Naive thymus-derived CD4-positive, alpha-beta T cell (primary cell): ENCODE measurements at places on chromosomes 6 and 20.

- H3K4me1 ChIP-seq: peaks cover 3% of the 10 kb centered on the region
- no peak overlapping the region for H3K27ac ChIP-seq
- H3K4me3 ChIP-seq: no peak overlapping the region
- H3K36me3 ChIP-seq: no peaks in the 10 kb centered on the region
Measured at GRCh38 chr20:20680991-20681508, 31.4 kb downstream of the RALGAPA2 start.

DNA sequence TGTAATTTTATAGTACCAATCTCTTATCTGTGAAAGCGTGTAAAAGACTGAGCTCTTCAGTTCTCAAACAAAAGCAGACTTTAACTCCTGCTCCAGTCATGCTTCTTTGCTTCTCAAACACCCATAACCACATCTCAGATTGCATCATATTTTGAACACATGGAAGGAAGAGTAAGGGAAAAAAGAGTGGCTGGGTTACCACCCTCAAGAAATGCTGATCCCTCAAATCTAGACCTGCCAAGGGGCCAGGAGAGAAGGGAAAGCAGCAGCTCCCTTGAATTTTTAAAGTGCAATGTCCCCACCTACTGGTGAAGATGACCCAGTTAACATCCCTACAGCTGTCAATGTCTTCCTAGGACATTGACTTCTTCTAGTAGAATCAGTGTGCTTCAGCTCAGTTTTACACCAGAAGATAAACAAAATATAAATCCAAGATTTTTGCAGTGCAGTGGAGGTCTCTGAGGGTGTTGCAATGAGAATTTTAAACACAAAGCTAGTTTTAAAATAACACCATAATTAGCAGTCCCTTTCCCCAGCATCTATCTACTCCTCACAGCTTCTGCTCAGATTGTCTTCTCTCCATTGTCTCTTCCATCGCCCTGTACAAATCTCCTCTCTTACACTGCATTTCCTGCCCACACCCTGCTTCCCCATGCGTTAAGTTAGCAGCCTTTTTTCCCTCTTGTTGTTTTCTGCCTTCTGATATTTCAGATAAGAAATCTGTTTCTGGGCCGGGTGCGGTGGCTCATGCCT, 22.6 kb upstream of the HLA-DQB2 start:
- peak; percentile 30 for DNase-seq
- no peak overlapping the region for H3K27ac ChIP-seq
- no peaks in the 10 kb centered on the region for H3K4me1 ChIP-seq
- H3K36me3 ChIP-seq: no peaks in the 10 kb centered on the region
- no peaks in the 10 kb centered on the region for H3K27me3 ChIP-seq
- H3K4me3 ChIP-seq: no peak overlapping the region

DNA sequence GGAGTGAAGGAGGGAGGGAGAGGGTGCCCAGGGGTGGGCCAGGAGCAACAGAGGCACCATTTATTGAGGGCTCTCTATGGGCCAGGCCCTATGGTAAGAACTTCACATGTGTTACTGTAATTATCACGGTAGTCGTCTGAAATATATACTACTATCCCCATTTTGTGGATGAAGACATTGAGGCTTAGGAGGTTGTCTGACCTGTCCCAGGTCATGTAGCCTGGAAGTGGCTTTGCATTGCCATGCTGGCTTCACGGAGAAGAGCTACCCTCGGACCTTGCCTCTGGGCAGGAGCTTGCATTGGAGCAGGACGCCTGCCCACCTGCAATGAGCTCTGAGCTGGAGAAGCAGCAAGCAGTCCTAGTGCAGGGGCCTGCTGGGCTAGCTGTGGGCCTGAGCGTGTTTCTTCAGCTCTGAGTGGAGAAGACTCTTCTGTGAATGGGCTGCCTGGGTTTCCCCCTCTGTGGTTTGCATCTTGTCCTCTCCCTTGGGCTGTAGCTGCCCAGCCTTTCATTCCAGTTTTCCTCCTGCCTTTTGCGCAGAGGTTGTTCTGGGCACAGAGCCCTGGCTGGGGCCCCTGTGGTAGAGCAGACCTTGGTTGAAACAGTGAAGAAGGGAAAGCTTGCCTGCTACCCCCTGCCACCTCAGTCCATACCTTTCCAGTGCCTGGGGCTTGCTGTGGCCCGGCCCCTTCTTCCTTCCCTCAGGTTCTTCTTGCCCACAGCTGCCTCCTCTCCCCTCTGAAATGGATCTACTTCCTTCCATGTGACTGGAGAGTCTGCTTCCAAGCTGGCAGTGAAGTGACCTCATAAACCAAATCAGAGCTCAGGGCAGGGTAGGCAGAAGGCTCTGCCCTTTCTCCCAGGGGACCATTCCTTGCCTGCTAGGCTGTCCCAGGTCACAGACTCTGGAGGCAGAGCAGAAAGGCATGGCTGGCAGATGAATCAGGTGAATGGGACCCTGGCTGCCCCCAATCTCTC, 24.1 kb upstream of the SRF start:
- no peaks in the 10 kb centered on the region for H3K36me3 ChIP-seq
- no peak overlapping the region for H3K27ac ChIP-seq
- no peak overlapping the region for H3K4me3 ChIP-seq
- no peak for DNase-seq

DNA sequence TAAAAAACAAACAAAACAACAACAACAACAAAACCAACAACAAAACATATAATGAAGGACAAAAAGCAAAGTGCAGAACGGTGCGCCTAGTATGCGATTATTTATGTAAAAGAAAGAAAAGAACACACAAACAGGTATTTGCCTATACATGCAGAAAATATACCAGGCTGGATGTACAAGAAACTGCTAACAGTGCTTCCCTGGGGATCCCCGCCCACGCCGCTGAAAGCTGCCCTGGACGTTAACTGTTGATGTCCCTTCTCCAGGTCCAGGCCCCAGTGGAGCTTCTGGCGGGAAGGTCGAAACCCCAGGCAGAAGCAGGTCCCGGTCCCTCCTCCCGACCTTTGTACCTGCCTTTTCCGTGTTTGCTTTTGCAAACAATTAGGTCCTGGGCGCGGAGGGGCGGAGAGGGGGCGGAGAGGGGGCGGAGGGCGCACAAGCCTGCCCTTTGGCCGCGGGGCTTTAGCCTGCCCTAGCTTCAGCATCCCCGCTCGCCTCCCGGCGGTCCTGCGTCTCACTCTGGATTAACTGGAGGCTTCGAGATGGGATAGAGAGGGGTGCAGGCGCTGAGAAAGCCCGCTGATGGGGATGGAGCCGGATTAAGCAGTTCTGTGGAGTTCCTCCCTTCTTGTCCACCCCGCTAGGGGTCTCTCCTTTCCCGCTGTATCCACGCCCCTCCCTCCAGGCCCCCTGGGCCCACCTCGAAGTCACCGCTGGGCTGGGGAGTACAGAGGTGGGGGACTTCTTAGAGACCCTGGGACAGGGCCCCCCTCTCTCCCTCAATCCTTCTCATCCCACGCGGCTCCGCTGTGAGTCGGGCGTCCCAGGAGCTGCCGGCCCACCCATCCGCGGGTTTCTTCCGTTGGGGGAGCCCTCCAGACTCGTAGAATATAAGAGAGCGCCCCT, 8.2 kb upstream of the AHCY start:
- H3K27me3 ChIP-seq: no peaks in the 10 kb centered on the region
- no peak overlapping the region for H3K27ac ChIP-seq
- H3K4me3 ChIP-seq: no peak overlapping the region
- no peak for DNase-seq
- no peaks in the 10 kb centered on the region for H3K4me1 ChIP-seq

DNA sequence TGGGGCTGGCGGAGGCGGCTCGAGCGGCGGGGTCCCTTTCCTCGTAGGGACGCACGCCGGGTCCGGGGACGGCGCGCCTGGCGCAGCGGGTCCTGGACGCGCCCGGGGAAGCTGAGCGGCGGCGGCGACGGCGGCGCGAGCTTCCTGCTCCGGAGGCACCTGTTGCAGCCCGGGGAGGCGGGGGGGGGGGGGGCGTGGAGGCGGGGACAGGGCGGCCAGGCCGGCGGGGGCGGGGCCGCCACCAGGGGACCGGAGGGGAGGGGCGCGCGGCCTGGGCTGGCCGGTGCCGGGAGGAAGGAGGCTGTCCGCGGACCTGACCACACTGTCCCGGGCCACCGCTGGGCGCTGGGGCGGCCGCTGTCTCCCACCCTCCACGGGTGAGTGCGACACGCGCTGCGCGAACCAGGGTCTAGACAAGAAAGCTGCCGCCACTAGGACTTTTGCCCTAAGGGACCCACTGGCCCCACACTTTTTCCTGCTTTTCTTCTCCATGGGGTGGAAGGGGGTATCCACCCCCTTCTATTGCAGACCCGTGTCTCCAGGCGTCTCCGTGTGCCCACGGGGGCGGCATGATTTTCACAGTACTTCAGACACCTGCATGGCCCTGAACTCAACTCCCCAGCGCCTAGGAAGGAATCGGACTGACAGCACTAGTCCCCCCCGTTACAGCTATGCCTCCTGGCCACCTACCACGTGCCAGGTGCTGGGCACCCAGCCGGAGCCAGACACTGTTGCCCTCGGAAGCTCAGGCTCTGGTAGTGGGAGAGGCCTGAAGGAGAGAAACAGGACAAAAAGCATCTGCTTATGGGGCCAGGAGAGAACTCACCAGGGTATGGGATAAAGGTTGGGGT, at the start of gene NFATC2:
NFATC2 (minus strand) TSS at position 149 of the 851 bp plus-strand sequence. CDS start 220 bp downstream, outside the sequence.
- peak within 1 kb of the TSS; percentile 96 for H3K27ac ChIP-seq
- H3K36me3 ChIP-seq: peaks cover 12% of the 10 kb centered on the region
- peaks cover 32% of the 10 kb centered on the region for H3K4me1 ChIP-seq
- peak within 1 kb of the TSS; percentile 68 for H3K4me3 ChIP-seq
- H3K27me3 ChIP-seq: no peaks in the 10 kb centered on the region
- DNase-seq: peak; percentile 53

- H3K4me3 ChIP-seq: no peak overlapping the region
- H3K36me3 ChIP-seq: no peaks in the 10 kb centered on the region
- no peaks in the 10 kb centered on the region for H3K4me1 ChIP-seq
- no peak overlapping the region for H3K27ac ChIP-seq
- H3K27me3 ChIP-seq: no peaks in the 10 kb centered on the region
Measured at GRCh38 chr6:110287462-110288341, 70.4 kb downstream of the METTL24 start.

- peaks cover 11% of the 10 kb centered on the region for H3K4me1 ChIP-seq
- no peaks in the 10 kb centered on the region for H3K36me3 ChIP-seq
- no peak overlapping the region for H3K4me3 ChIP-seq
- H3K27me3 ChIP-seq: no peaks in the 10 kb centered on the region
Measured at GRCh38 chr6:132506461-132506860, 6.5 kb downstream of the STX7 start.

- H3K4me3 ChIP-seq: peak within 1 kb of the TSS; percentile 92
- H3K36me3 ChIP-seq: peaks cover 44% of the 10 kb centered on the region
- peak; percentile 87 for DNase-seq
- peaks cover 3% of the 10 kb centered on the region for H3K27me3 ChIP-seq
- H3K4me1 ChIP-seq: peaks cover 34% of the 10 kb centered on the region
Measured at GRCh38 chr6:33208091-33208967, at the start of gene RING1. TSS of gene RING1 (plus strand) at chr6:33208500. CDS start at chr6:33208823, 323 bp downstream.

GRCh38 chr6:4370066-4370465, 234.7 kb upstream of the ECI2 start:
- no peak overlapping the region for H3K4me3 ChIP-seq
- no peak overlapping the region for H3K27ac ChIP-seq
- no peaks in the 10 kb centered on the region for H3K36me3 ChIP-seq
- DNase-seq: no peak
- no peaks in the 10 kb centered on the region for H3K27me3 ChIP-seq

GRCh38 chr6:161882196-161882765, 608.4 kb upstream of the AGPAT4 start:
- no peaks in the 10 kb centered on the region for H3K36me3 ChIP-seq
- no peak overlapping the region for H3K4me3 ChIP-seq
- no peak for DNase-seq
- H3K4me1 ChIP-seq: no peaks in the 10 kb centered on the region
- H3K27ac ChIP-seq: no peak overlapping the region

GRCh38 chr6:4336778-4337442, 201.5 kb upstream of the ECI2 start:
- no peaks in the 10 kb centered on the region for H3K27me3 ChIP-seq
- no peak overlapping the region for H3K27ac ChIP-seq
- H3K4me1 ChIP-seq: no peaks in the 10 kb centered on the region
- DNase-seq: no peak
- H3K4me3 ChIP-seq: no peak overlapping the region

- H3K4me1 ChIP-seq: no peaks in the 10 kb centered on the region
- peaks cover 47% of the 10 kb centered on the region for H3K36me3 ChIP-seq
- no peak overlapping the region for H3K4me3 ChIP-seq
- no peak overlapping the region for H3K27ac ChIP-seq
Measured at GRCh38 chr6:32982084-32982701, 13.8 kb downstream of the BRD2 start.

DNA sequence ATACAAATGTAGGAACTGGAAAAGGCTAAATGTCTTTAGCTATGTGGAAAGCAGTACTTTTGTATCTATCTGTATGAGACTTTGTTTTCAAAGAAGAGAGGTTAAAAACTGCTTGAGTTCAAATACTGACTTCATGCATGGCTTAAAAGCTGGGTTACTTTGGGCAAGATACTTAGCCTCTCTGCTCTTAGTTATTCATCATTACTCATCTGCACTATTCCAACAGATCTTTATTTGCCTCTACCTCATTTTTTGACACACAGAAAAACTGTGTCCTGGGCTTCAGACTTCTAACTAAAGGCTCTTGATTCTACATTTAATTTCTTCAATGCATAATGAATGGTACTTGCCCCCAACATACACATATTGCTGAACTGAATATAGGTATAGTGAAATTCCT, 114.8 kb downstream of the DST start:
- H3K36me3 ChIP-seq: no peaks in the 10 kb centered on the region
- no peak for DNase-seq
- no peaks in the 10 kb centered on the region for H3K4me1 ChIP-seq
- no peak overlapping the region for H3K27ac ChIP-seq

GRCh38 chr6:167839343-167839742, 12.6 kb downstream of the AFDN start:
- no peak overlapping the region for H3K27ac ChIP-seq
- no peak for DNase-seq
- H3K4me1 ChIP-seq: no peaks in the 10 kb centered on the region

GRCh38 chr6:34746104-34746846, 11.0 kb upstream of the SNRPC start:
- no peaks in the 10 kb centered on the region for H3K36me3 ChIP-seq
- H3K27me3 ChIP-seq: no peaks in the 10 kb centered on the region
- no peak for DNase-seq
- H3K27ac ChIP-seq: no peak overlapping the region

DNA sequence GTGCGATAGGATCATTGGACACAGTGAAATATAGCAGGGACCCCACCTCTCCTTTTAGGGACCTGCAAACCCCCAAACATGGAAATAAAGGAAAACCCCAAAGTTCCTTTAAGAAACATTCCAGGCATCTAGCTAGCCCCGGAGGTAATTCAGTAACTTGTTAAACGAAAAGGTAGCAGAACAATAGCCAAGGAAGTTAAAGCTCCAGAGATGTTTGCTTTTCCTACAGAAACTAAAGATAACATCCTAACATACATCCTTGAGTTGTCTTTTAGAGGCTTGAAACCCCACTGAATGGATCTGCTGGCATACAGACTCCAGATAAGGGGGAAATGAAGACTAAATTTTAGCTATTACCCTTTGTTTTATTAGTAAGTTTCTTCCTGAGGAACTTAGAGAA, 51.0 kb downstream of the FAM184A start:
- H3K27me3 ChIP-seq: no peaks in the 10 kb centered on the region
- no peak overlapping the region for H3K27ac ChIP-seq
- no peaks in the 10 kb centered on the region for H3K4me1 ChIP-seq
- H3K36me3 ChIP-seq: no peaks in the 10 kb centered on the region
- DNase-seq: no peak
